HFF-Myc (cell line): ENCODE measurements at places on chromosomes 13 and 19.

- DNase-seq: no peak
Observed at GRCh38 chr13:74025369-74025768, 108.8 kb downstream of the KLF12 start.

GRCh38 chr13:110405597-110406450 is 98.7 kb downstream of the COL4A2 start:
- DNase-seq: no peak

DNA sequence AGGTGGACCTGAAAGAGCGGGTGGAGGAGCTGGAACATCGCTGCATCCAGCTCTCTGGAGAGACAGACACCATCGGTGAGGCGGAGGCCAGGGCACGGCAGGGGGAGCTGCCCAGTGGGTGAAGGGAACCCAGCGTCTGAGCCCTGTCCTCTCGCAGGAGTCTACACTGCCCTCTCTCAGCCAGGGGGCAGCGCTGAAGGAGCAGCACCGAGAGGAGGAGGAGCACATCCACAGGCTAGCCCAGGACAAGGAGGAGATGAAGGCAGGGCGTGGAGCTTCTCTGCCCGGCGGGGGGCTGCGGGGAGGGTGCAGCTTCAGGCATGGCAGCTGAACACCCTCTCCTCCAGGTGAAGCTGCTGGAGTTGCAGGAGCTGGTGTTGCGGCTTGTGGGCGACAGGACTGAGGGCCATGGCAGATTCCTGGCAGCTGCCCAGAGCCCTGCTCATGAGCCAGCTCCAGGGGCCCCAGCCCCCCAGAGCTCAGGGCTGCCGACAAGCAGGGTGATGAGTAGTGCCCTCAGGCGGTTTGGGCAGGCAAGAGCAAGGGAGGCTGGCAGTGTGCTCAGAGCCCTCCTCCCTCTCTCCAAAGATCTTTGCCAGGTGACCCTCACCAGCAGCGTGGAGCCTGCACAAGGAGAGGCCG is 31.4 kb upstream of the ZNF492 start:
- DNase-seq: no peak

DNA sequence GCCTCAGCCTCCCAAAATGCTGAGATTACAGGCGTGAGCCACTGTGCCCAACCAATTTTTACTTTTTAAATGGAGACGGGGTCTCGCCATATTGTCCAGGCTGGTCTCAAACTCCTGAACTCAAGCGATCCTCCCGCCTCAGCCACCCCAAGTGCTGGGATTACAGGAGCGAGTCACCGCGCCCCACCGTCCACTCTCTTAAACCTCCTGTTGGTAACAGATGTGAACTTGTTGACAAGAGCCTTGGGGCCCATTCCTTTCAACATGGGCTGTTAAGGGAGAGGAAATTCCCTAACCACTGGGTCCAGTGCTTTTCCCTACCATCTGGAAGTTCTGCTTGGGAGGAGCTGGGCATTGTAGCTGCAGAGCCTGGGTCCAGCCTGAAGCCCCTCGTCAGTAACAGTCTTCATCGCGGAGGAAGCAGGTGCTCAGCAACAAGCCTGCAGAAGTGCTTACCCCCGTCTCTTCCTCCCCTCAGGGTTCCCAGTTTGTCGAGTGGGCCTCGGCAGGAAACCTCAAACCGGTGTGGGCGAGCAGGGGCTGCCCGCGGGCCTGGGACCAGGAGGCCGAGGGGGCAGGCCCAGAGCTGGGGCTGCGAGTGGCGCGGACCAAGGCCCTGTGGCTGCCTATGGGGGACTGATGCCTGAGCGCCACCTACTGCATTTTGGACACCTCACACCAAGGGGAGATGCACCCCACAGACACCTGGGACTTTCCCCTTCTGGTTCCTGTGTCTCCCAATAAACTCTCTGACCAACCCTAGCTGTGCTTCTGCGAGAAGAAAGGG is 4.0 kb upstream of the FLT3LG start:
- no peak for DNase-seq

DNA sequence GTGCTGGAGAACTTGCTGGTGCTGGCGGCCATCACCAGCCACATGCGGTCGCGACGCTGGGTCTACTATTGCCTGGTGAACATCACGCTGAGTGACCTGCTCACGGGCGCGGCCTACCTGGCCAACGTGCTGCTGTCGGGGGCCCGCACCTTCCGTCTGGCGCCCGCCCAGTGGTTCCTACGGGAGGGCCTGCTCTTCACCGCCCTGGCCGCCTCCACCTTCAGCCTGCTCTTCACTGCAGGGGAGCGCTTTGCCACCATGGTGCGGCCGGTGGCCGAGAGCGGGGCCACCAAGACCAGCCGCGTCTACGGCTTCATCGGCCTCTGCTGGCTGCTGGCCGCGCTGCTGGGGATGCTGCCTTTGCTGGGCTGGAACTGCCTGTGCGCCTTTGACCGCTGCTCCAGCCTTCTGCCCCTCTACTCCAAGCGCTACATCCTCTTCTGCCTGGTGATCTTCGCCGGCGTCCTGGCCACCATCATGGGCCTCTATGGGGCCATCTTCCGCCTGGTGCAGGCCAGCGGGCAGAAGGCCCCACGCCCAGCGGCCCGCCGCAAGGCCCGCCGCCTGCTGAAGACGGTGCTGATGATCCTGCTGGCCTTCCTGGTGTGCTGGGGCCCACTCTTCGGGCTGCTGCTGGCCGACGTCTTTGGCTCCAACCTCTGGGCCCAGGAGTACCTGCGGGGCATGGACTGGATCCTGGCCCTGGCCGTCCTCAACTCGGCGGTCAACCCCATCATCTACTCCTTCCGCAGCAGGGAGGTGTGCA is 587 bp downstream of the S1PR4 start:
- DNase-seq: no peak

DNA sequence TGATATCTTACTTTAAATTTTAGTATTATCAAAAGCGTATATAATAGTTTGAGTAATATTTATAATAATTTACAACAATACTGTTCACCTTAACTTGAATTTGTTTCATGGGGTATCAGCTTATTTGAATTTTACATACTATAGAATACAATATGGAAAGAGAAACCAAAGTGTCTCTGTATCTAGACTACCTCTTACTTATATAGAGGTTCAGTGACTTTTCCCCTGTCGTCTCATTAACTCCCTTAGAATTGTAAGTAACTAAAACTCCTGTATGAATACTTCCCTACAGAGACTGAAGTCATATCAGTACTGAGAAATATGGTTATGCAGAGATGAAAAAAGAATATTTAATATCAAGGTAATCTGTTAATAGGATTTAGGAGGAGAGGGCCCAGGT is 26.8 kb downstream of the COG6 start:
- no peak for DNase-seq

DNA sequence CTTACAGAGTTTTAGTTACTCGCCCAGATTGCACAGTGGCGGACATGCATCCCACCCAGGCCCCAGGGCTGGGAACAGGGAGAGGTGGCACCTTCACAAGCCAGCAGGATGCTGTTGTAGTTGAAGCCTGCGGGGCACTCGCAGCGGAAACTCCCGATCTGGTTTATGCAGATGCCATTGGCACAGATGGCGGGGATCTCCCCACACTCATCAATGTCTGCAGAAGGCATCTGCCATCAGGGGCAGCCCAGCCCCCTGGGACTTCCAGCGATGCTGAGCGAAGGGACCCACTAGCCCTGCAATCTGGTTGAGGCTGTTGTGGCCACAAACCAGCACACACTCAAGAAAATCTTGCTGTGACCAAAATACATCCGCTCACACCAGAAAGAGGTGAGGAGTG is 44.6 kb downstream of the CCL25 start:
- no peak for DNase-seq

GRCh38 chr13:40061466-40062450 is 406.3 kb downstream of the COG6 start:
- no peak for DNase-seq

GRCh38 chr13:51111997-51112396 is 923 bp upstream of the C13orf42 start:
- no peak for DNase-seq

GRCh38 chr13:46389457-46390451 is 2.7 kb upstream of the RUBCNL start:
- DNase-seq: no peak

DNA sequence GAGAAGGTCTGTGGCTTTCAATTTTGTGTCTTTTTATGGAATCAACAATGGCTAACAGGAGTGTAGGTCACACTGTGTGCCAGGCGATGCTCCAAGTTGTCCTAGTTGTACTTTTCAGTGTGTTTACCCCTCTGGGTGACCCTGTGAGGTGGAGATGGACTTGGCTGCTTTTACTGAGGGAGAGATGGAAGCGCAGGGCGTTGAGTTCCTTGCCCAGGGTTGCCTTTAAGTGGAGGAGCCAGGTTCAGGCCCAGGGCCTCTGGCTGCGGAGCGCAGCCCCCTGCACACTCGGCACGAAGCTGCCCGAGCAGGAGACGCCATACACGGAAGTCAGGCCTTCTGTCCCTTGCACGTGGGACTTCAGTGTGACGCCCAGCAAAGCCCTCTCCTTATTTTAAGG is 112.8 kb downstream of the RAB20 start:
- no peak for DNase-seq

GRCh38 chr13:78185700-78186099 is 267.1 kb upstream of the EDNRB start:
- DNase-seq: no peak

- no peak for DNase-seq
Observed at GRCh38 chr19:3760871-3761361, 576 bp downstream of the APBA3 start.

DNA sequence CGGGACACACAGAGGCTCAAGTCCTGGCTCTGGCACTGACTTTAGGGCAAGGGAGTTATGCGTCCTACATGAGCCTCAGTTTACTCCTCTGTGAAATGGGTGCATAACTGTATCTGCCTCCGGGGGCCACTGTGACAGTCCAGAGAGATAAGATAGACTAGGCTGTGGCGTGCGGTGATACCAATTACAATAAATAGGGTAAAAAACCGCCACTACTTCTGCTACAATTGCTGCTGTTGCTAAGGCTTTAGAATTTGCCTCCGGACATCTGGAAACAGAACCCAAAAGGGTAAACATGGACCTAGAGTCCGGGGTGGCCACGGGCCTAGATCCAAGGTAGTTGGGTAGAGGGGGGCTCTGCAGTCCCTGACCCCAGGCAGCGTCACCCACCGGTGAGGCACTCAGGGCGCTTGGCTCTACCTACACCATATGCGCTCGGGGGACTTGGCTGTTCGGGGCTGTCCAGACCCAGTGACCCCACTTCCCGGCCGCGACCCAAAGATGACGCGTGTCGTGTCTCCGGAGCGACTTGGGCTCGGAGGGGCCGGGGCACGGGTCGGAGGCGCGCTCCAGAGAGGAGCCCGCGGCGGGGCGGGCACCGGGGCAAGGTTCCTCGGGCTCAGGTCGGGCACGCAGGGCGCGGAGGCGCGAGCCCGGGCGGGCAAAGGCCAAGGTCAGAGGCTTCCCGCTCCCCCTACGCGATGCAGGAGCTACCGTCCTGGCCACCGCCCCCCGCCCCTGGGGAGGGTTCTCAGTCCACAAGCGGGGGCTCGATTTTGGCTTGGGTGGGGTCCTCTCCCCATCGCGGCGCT is 1.1 kb downstream of the INSR start:
- DNase-seq: no peak

- no peak for DNase-seq
Observed at GRCh38 chr19:14369399-14370168, 11.7 kb upstream of the ADGRE5 start.

GRCh38 chr19:21505459-21506451 is at the start of gene ZNF429:
TSS of gene ZNF429 (plus strand) at chr19:21505602. CDS start at chr19:21505772, 170 bp downstream.
- peak; percentile 84 for DNase-seq

DNA sequence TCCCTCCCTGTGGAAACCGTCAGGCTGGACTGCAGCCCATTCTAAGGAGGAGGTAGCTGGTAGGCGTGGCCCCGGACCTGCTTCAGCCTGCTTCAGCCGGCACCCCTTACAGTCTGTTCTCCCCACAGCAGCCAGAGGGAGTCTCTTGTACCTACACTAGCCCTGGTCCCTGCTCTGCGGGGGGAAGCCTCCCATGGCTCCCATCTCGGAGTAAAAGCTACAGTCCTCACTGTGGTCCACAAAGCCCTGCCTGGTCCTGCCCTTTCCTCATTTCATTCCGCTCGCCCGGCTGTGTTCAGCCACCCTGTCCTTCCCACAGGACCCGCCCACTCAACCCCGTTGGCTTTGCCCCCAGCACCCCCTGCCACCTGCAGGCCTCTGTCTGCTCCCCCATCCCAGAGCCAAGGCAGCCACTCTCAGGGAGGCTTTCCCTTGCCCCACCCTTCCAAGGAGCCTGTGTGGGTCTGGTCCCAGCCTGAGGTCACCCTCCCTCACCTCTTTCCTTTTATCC is 1.3 kb downstream of the PGLYRP1 start:
- DNase-seq: no peak

DNA sequence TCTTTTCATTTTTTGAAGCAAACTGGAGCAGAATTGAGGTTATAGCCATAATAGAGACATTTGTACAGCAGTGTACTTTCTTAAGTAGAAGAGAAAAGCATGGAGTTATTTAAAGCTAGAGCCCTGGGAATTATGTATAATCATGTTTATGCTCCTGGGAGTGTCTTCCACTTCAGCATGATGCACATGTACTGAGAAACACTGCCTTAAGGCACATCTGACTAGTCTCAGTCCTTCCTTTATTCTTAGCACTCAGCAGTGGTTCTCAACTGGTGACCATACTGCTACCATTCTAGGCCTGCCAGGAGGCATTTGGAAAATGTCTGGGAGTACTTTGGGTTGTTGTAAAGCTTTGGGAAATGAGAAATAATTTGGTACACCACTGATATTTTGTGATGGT is 45.8 kb downstream of the VWA8 start:
- no peak for DNase-seq

GRCh38 chr13:110850840-110851239 is 64.0 kb downstream of the ANKRD10 start:
- DNase-seq: no peak

- no peak for DNase-seq
Observed at GRCh38 chr13:94901070-94901469, 188.7 kb upstream of the SOX21 start.

GRCh38 chr19:2575734-2576481 is 100.0 kb downstream of the GADD45B start:
- DNase-seq: no peak

DNA sequence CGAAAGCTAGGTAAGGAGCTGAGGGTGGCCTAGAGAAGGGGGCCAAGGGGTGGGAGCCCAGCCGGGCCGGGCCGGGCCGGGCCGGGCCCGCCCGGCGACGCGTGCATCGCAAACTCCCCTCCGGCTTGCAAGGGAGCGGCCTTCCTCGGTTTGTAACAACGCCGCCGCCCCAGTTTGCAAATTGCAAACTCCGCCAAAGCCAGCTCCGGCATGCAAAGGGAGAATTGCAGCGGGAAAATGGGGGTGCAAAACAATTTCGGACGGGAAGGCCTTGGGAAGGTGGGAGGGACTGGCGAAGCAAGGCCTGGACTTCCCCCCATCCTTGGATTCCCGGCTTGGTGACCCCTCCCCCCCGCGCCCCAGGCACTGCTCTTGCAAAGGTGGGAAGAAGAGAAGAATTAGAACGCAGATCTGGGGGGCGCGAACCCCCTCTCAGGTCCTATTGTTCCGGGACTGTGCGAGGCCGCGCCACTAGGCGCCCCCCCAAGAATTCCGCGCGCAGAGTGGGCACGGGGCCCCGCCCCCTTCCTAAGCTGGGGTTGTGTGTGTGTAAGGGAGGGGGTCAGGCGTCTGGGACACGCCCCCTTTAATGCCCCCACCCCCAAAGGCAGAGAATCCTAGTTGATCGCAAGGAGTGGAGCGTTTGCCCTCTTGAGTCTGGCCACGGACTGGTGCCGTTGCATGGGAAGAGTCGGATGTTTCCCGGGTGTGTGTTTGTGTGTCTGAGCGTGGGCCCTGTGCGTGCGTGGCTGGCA is 926 bp downstream of the PRR12 start:
- DNase-seq: no peak

- no peak for DNase-seq
Observed at GRCh38 chr13:112754281-112755025, 64.6 kb downstream of the ATP11A start.

GRCh38 chr19:2717638-2718541 is 3.3 kb downstream of the DIRAS1 start:
- no peak for DNase-seq

GRCh38 chr13:90272356-90272755 is 1075.1 kb upstream of the MIR17HG start:
- no peak for DNase-seq
